PC-3 (cell line): ENCODE measurements at places on chromosomes 1 and 21. TPM values are rescaled to one million over a fixed set of nuclear protein-coding genes. Genes with fewer than 3 reads are reported as not detected.
A peak's percentile ranks its signal among the peaks of the same experiment; 100 is the strongest.

DNA sequence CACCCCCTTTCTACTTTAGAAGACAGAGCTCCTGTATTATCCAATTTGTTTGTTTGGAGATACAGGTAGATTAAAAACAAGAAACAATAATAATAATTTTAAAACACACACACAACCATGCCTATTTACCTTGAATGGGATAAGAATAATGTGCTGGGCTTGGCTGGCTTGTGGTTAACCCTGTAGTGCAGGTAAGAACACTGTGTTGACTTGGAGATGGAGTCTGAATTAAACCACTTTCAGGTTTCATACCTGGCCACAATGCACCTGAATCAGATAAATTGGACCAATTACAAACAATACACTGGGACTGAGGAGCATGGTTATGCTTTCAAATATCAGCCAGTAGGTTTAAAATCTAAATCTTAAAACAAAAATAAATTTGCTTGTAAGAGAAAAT is 60.8 kb downstream of the EYA3 start:
- H3K27ac ChIP-seq: no peak overlapping the region
- H3K4me1 ChIP-seq: peaks cover 3% of the 10 kb centered on the region; the same call in 1 of the 2 replicates
- DNase-seq: no peak
- H3K27me3 ChIP-seq: no peaks in the 10 kb centered on the region
- no peak overlapping the region for H3K4me3 ChIP-seq

Gene UBASH3A
- 1.0 TPM in 1 of 2 replicates, not detected in the other for total RNA-seq

GRCh38 chr1:48016515-48016914 is 19.3 kb upstream of the TRABD2B start:
- no peak overlapping the region for H3K4me3 ChIP-seq
- H3K4me1 ChIP-seq: no peaks in the 10 kb centered on the region
- no peak for DNase-seq
- peaks cover 38% of the 10 kb centered on the region for H3K27me3 ChIP-seq
- H3K27ac ChIP-seq: no peak overlapping the region
- no peaks in the 10 kb centered on the region for H3K36me3 ChIP-seq

- no peak for DNase-seq
- H3K4me3 ChIP-seq: no peak overlapping the region
- H3K36me3 ChIP-seq: no peaks in the 10 kb centered on the region
- H3K27ac ChIP-seq: no peak overlapping the region
- no peaks in the 10 kb centered on the region for H3K4me1 ChIP-seq
These were observed 109.4 kb upstream of the GUCA2B start for GRCh38 chr1:42043811-42044210.

DNA sequence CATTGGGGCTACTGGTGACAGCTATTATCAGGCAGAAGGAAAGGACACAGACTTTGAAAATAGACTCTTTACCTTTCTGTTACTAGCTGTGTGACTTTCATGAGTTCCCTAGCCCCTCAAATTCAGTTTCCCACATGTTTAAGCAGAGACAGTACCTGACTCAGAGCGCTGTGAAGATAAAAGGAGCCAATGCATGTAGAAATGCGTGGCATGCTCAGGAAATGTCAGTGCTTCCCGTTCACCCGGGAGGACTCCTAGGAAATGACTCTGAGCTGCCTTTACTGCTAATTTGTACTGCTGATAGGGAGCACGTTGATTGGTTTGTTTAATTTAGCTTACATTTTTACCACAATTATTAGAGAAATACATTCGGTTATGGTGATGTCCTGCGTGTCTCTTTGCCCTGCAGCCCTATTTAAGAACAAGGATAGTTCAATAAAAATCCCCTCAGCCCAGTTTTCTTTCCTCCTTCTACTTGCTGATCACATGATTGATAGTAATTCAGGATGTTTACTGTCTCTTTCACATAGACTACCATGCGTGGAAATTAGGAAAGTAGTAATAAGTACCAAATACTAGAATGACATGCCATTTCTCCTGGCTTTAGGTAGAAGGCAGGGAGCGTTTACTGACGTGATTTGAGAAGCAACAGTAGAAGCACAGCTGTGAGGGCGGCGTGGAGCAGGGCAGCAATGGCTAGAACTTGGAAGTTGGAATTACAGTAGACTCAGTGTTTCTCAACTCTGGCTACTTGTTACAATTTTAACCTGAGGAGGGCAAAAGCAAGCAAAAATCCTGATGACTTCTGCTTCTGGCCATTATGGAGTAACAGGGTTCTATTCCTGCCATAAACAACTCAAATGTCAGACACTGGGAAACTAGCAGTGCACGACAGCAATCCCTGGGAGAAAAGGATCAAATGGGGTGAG is 15.9 kb downstream of the PDIK1L start:
- H3K4me1 ChIP-seq: peaks cover 54% of the 10 kb centered on the region
- H3K27ac ChIP-seq: peak overlapping the region; percentile 94
- no peaks in the 10 kb centered on the region for H3K36me3 ChIP-seq
- peak overlapping the region; percentile 21; the same call in 1 of the 2 replicates for H3K4me3 ChIP-seq

DNA sequence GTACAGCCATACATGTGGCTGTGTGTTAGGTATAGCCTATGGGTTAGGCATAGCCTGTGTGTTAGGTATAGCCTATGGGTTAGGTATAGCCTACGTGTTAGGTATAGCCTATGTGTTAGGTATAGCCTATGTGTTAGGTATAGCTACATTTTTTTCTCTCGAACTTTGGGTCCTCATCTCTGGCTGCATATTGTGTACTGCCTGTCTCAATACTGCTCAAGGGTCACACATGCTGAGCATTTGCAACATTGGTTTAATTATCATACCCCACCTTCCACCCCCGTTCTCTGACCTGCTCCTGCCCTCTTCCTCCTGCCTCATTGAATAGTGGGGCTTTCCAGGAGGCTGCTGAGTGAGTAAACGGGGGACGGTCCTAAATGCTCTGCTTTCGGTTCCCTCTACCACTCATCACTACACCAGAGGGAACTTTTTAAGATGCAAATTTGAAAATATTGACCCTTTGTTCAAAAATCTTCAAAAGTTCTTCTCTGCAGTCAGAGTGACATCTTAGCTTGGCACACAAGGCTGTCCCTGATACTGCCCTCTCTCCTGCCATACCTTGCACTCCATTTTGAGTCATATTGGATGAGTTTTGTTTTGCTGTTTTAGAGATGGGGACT is 17.8 kb downstream of the OR2B11 start:
- H3K27ac ChIP-seq: no peak overlapping the region
- H3K4me3 ChIP-seq: no peak overlapping the region
- peaks cover 28% of the 10 kb centered on the region for H3K27me3 ChIP-seq

- H3K27me3 ChIP-seq: no peaks in the 10 kb centered on the region
- DNase-seq: no peak
- H3K27ac ChIP-seq: no peak overlapping the region
- H3K4me1 ChIP-seq: no peaks in the 10 kb centered on the region
- no peak overlapping the region for H3K4me3 ChIP-seq
These were observed 8.7 kb downstream of the CAPZB start for GRCh38 chr1:19476450-19477190.

- no peak overlapping the region for H3K27ac ChIP-seq
- H3K27me3 ChIP-seq: no peaks in the 10 kb centered on the region
- no peak for DNase-seq
- H3K4me3 ChIP-seq: no peak overlapping the region
- peaks cover 24% of the 10 kb centered on the region for H3K4me1 ChIP-seq
These were observed 80.3 kb downstream of the NME7 start for GRCh38 chr1:169287280-169287679.

DNA sequence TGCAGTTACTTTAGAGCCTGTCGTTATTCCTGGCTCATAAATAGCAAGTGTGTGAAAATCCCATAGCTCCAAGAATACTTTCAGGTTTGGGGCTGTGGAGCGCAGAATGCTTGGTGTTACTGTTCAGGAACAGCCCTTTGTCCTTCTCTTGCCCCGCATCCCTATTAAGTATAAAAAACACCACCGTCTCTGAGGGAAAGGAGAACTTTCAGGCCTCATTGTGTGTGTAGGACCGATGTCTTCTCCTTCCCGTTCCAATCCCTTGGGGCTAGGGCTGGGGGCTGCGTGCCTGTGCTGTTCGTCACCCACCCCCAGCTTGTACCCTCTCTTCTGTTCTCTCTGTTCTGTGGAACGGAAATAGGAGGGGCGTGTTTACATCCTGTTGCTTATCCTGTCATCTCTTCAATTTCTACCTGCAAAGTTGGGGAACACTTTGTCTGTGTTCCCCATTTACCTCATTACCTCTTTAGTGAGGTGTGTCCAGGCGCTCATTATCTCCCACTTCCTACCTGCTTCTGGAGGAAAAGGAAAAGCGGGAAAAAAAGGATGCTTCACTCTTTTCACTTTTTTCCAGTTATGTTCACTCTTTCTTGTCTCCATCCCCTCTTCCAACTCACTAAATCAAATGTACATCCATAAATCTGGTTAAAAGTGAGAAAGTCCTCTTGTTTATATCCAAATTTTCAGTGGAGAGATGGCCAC is 788 bp upstream of the TXNIP start:
- H3K27ac ChIP-seq: peak overlapping the region; percentile 66
- DNase-seq: no peak
- H3K4me1 ChIP-seq: peaks cover 47% of the 10 kb centered on the region
- no peaks in the 10 kb centered on the region for H3K27me3 ChIP-seq

Gene GJB3
- 89.9 and 97.9 TPM in 2 replicates for total RNA-seq

DNA sequence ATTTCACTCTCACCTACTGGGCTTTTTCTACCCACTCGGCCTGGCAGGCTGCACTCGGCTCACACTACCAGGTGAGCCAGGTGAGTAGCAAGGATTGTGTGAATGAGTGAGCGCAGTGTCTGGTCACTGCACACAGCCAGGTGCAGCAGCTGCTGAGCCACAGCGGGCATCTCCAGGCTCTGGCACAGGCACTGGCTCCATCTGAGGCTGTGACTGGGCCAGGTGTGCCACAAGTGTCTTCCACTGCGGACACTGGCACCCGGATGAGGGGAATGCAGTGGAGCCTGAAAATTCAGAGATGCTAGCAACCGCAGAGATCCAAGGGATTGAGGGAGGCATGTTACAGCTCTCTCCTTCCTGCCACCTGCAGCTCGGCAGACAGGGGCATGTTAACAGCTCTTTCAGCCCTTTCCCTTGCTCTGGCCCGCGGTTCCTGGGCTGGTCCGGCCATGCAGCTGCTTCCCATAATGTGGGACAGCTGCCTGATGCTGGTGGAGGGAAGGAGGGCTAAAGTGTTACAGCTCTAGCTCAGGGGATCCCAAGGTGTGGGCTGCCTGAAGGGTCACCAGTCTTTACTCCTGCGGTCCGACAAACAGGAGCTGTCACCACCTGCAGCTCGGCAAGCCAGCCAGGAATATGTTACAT is 1038.3 kb downstream of the AMY1C start:
- H3K27me3 ChIP-seq: no peaks in the 10 kb centered on the region
- H3K4me3 ChIP-seq: no peak overlapping the region
- H3K27ac ChIP-seq: no peak overlapping the region

Gene FAM72C
- 4.3 and 7.3 TPM in 2 replicates for total RNA-seq

DNA sequence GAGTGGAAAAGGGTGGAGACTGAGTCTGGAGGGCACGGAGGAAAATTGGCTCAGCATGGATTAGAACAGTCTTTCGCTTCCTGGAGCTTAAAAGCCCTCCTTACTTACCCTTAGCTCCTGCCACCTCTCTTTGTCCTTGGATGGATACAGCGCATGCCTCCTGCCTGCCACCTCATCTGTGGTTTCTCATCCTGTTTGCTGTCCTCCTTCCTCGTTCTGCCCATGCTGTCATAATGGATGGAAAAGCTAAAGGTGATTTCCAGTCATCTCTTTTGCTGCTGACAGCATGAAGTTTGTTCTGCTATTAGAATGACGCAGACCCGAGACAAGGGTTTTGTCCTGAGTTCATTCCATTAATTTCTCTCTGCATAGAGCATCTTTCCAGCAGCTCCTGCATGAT is 425.9 kb downstream of the KIF26B start:
- no peak for DNase-seq
- H3K4me3 ChIP-seq: no peak overlapping the region
- peaks cover 85% of the 10 kb centered on the region for H3K27me3 ChIP-seq

Gene IGSF21
- total RNA-seq: not detected in 2 replicates

GRCh38 chr1:34983700-34984355 is 1.3 kb downstream of the TMEM35B start:
- no peaks in the 10 kb centered on the region for H3K27me3 ChIP-seq
- peak overlapping the region; percentile 98 for H3K4me3 ChIP-seq

- no peaks in the 10 kb centered on the region for H3K36me3 ChIP-seq
- DNase-seq: no peak
- H3K4me3 ChIP-seq: no peak overlapping the region
- peaks cover 12% of the 10 kb centered on the region for H3K4me1 ChIP-seq
- no peak overlapping the region for H3K27ac ChIP-seq
- no peaks in the 10 kb centered on the region for H3K27me3 ChIP-seq
These were observed 3.3 kb upstream of the GBP3 start for GRCh38 chr1:89025928-89026327.

- 0 out of 2 replicates have a peak, but pooled peaks cover 2% of the 10 kb centered on the region for H3K36me3 ChIP-seq
- H3K27me3 ChIP-seq: no peaks in the 10 kb centered on the region
- peaks cover 10% of the 10 kb centered on the region for H3K4me1 ChIP-seq
- peak overlapping the region; percentile 64 for H3K27ac ChIP-seq
- DNase-seq: peak; percentile 21
- H3K4me3 ChIP-seq: no peak overlapping the region
These were observed 11.8 kb downstream of the PATJ start for GRCh38 chr1:61753998-61754508.

DNA sequence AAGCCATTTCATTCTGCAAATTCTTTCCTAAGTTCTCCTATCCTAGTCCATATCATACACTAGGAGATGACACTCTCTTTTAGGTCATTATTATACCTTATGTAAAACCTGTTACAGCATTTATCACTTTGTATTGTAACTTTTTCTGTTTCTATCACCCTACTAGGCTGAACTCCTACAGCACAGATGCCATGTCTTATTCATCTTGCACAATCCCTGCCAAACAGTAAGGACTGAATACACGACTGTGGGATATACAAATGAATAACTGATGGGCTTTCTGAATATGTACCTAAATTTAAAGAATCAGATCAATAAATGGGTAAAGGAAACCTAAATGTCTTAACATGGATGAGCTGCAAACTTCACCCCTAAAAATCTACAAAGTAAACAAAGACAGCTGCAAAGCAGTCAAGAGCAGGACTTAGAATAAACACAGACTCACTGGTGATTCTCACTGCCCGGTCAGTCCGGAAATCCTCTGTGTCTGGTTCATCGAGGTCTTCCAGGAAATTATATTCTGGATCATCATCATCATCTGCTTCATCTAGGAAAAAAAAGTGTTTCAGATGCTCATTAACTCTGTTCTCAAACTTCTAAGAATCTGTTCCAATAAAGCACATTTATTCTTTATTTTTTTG is 62.3 kb downstream of the GON4L start:
- no peak overlapping the region for H3K27ac ChIP-seq
- H3K36me3 ChIP-seq: peaks cover 36% of the 10 kb centered on the region
- no peak overlapping the region for H3K4me3 ChIP-seq
- no peaks in the 10 kb centered on the region for H3K4me1 ChIP-seq
- no peaks in the 10 kb centered on the region for H3K27me3 ChIP-seq

DNA sequence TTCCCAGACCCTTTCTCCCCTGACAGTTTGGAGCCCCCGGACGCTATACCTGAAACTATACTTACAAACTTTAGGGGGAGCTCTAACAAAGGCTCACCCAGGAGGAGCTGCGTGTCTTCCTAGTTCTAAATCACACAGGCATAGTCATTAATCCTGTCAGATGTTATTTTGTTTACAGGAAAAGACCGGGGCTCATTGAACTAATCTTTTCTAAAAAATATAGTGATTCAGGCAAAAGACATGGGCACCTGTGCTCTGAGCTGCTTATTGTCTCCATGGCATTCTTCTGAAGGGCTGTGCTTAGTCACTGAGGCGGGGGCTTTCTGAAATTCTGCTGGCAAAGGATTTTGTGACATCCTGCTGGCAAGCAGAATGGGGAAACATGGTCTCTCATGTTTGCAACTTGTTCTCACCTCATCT is 1577.0 kb downstream of the NCAM2 start:
- no peaks in the 10 kb centered on the region for H3K27me3 ChIP-seq
- peak overlapping the region; percentile 43 for H3K4me3 ChIP-seq
- no peaks in the 10 kb centered on the region for H3K36me3 ChIP-seq
- H3K4me1 ChIP-seq: no peaks in the 10 kb centered on the region
- no peak overlapping the region for H3K27ac ChIP-seq
- DNase-seq: peak; percentile 47
